ENCODE measurements at places on chromosomes 7 and 10.

GRCh38 chr7:158885624-158886023 lies 29.3 kb downstream of the DYNC2I1 start:
- peak; percentile 12 for DNase-seq

DNA sequence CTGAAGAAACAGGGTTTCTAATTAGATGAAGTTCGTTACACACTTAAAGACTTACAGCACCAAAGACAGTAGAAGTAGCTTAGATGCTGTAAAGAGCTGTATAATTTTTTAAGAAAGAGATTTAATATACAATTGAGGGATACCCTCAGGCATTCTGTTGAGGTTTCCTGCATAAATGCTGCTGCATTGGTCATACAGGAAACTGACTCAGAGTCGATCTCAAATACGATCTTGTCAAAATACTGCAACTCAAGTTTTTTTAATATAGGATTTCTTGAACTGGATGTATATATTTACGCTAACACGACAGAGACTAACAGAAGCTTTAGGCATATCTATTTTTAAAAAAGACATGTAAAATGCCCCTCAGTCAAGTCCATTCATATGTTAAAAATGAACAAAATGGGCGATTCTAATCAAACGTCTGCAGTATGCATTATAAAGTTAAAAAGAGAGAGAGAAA lies 2.4 kb upstream of the ARID5B start:
- DNase-seq, result no peak

DNA sequence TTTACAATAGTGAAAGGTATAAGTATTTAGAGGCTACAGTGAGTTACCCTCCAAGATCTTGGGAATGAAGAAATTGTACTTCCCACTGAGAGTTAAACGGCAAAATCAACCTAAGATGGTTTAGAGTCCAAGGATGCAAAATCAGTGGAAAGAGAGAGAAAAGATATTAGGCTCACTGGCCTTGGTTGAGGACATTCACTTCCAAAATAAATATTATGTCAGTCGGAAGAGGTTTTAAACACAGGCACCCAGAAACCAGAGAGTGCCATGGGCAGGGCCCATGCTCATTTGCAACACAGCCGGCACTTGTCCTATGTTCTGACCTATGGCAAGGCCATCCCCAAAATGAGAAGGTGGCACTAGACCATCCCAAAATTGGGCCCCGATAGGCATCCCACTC lies 3.9 kb upstream of the WDR91 start:
- no peak for DNase-seq

DNA sequence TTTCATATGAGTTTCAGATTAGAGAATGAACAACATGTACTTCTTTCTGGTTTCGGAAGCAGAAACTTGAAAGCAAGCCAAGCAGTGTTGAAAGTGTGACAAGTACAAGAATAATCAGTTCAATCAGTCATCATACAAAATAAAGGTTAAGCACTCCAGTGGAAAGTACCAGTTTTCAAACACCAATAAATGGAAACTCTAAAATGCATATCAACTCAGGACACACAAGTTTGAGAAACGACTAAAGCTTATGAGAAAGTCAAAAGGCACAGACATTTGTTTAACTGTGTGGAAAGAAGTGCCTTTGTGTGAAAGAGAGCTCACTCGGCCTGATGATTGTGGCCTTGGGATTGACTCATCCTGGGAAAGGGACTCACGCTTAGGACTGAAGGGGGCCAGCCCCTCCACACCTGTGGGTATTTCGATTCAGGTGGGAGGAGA lies 60.6 kb upstream of the AKR1C1 start:
- DNase-seq, result peak; percentile 23

DNA sequence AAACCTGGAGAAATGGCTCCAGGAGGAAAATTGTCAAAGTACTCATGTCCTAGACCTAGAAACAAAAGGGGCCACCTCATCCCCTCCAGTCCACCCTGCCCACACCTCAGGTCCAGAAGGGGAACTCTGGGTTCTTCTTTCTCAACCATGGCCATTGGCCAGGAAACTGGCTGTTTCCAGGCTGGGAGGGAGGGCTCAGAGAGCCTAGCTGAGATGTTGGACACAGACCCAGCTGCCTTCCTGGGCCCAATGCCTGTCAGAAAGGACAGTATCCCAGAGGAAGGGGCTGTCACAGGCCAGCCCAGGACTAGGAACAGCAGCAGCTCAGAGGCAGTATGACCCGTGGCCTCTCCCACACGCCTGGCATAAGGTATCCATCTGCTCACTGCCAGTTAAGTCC lies 9.6 kb downstream of the GRID1 start:
- DNase-seq, result no peak

- DNase-seq, result no peak
Observed at GRCh38 chr7:21368317-21368716, 59.6 kb upstream of the SP4 start.

DNA sequence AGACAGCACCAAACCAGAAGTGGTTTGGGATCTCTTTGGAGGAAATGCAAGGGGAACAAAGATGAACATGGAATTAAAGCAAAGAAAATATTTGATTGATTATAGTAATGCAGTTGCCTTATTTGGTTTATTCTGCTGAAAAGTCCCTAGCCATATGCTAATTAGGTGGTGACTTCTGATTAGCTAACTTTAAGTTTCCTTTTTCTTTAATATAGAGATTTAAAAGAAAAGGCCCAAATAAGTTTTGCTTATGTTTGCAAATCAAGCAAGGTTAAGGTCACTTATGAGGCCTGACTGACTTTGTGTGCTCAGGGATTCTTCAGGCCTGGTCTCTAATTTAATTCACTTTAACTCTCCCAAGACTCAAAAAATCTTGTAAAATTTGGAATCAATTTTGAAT lies 6.2 kb upstream of the ANKRD22 start:
- no peak for DNase-seq

GRCh38 chr7:116952635-116953371 lies 498 bp upstream of the ST7 start:
- DNase-seq, result peak; percentile 62

- DNase-seq, result no peak
Observed at GRCh38 chr10:116683166-116683565, 59.2 kb downstream of the HSPA12A start.

GRCh38 chr10:29652192-29652591 lies 17.4 kb upstream of the SVIL start:
- DNase-seq, result no peak

GRCh38 chr10:87519582-87519981 lies 14.9 kb downstream of the MINPP1 start:
- no peak for DNase-seq

DNA sequence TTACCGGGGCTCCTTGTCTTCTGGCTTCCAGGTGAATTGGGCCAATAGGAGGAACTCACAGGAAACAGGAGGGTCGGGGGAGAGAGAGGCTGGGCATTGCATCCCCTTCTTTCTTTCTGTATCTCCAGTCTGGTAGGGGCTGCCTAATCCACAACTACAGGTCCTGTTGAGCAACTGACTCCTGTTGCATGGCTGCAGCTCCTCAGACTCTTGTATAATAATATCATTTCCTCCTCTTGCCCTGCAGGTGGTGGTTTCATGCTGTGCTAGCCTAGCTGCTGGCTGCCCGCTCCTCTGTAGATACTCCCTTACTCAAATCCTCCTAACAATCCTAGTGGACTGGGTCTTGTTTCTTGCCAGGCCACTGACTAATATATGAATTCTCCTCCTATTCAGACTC lies 276.5 kb upstream of the SMIM30 start:
- DNase-seq, result no peak

DNA sequence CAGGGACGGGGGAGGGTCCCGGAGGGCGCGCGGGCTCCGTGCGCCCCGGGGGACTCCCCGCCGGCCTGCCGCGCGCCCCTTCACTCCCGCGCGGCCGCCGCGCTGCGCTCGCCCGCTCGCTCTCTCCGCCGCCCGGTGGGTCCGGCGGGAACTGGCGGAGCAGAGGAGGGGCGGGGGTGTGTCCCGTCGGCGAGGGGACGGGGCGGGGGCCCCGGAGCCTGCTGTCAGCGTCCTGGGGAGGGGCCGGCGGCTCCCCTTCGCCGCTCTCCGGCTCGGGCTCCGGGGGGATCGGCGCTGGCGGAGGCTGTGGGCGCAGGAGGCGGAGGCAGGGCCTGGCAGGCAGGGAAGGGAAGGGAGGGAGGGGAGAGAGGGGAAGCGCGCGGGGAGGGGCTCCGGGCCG lies at the start of gene SH3PXD2A:
SH3PXD2A (minus strand) TSS at position 153 of the 400 bp plus-strand sequence. CDS start 310 bp downstream, outside the sequence.
- DNase-seq, result peak; percentile 19

DNA sequence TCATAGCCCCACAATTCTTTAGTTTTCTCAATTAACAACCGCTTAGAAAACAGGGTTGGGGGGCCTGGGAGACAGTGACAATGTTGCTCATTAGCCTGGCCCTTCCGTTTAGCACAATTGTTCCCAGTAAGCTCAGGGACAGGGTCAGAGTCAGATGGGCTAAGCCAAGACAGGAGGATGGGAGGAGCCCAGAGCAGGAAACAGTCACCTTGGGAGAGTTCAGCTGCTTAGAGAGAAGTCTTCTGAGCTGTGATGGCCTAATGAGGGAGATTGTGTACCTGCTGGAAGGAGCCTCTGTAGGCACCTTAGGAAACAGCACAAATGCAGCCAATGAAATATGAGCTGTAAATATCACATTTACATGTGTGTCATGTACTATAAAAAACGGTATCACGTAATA lies 35.9 kb downstream of the SVOPL start:
- no peak for DNase-seq

- DNase-seq, result no peak
Observed at GRCh38 chr10:88245974-88246511, 337.1 kb downstream of the RNLS start.

GRCh38 chr10:13502380-13502779 lies 26.4 kb downstream of the BEND7 start:
- no peak for DNase-seq

DNA sequence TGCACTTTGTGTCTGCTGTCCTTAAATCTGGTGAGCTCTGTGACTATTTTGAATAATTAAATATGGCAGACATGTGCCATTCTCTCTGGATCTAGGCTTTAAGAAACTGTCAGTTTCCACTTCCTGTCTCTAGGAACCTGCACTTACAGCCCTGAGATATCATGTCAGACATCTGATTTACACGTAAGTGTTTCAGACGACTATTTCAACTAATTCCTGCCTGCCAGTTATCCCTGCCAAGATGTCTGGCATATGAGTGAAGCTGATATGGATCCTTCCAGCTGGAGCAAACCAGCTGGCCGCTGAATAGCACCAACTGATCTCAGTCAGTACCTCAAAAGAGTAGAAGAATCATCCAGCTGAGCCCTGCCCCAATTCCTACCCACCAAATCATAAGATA lies 362.2 kb upstream of the SMIM30 start:
- no peak for DNase-seq

DNA sequence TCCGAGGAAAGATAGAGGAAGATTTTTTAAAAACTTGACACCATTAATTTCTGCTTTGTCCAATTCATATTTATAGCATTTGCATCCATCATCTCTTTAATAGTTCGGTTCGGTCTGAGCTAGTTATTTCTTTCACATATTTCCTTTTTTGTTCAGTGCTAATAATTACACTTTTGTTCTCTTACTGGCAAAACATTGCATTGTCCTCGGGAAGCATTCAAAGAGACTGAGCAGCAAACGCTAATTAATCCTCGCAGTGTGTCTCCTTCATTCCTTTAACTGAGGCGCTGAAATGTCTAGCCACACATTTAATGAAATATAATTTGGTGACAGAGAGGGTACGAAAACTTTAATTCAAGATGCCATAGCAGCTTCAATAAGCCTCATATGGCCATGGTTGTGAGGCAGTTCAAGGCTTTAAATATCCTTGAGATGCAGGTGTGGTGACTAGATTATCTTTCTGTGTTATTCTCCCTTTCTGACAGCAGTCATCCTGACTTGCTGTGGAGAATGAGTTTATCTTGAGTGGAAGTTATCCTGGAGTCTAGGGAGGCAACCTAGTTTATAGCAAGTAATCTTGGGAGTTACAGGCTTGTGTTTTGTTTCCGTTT lies 431.4 kb downstream of the SDK1 start:
- DNase-seq, result no peak

GRCh38 chr10:105952153-105952552 lies 1212.4 kb downstream of the SORCS1 start:
- no peak for DNase-seq

DNA sequence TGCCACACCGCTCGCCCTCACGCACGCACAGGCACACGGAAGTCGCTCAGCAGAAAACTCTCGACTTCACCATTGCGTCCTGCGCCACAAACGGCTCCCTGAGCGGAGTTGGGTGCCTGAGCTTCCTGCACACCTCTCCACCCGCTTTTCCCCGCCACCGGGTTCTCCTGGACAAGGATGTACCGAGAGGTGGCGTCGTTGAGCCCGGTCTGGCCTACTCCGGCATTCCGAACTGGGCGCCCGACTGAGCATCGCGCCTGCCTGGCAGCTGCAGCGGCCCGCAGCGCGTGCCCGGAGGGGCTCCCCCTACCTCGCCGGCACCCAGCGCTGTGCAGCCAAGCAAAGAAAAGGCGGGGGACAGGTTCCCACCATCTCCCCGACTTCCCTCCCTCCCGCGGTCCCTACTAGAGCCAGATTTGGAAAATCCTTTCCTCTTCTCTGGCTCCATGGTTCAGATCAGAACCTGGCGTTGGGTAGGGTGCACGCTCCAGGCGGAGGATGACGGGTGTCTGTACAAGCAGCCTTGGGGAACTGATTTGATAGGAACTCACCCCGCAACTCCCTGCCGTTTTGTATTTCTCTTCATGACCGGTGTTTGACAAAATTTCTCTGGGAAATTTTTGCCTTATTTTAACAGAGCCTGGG lies 1.7 kb downstream of the SORCS3 start:
- DNase-seq, result peak; percentile 28

DNA sequence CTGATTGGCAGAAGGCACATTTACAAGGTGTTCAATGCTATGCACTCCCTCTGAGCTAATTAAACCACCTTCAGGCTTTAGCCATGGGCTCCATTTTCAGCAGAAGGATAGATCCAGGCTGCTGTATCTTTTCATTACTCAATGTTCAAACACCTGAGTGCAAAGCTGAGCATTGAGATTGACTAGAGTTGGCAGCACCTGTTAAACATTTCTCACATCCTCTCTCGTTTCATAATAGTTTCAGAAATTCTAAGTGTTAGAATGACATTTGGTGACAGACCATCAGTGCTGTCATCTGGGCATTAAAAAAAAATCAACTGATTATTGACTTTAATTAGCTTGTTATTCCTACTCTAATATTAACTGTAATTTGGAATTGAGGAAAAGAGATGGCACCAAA lies 187.1 kb upstream of the SEMA3E start:
- no peak for DNase-seq

DNA sequence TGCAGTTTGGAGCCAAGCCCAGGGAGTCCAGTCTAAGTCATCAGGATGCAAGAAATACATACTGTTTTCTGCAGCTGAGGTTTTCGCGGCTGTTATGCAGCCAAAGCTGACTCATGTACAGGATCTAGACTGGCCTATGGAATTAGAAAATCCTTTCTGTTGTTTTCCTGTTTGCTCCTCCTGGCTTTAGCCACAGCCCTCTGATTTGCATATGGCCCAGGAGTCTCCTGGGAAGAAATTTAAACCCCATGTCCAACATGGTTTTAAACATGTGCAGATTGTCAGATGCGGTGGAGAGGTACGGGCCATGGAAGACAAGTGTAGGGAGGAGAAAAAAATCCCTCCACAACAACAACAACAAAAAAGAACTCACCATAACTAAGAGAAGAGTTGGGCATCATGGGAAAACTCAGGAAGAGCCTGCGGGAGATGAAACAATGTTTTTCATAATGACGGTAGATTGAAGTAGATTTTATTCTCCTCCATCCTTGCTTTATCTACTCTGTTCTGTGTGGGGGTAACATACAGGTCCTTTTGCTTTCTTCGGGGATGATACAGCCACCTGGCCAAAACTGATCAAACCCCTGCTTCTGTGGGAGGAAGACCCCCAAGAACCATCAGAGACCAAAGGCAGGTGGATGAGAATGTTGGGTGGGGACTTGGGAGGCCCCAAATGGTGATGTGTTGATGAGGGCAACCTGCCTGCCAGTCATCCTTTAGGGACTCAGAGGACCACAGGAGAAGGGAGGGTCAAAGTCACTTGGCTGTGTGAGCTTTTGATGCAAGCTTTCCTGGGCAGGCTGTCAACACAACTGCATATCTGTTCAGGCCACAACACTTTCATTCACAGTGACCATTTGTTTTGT lies 29.8 kb upstream of the GNA12 start:
- DNase-seq, result no peak
